Mammary microvascular endothelial cell (primary cell): ENCODE measurements at places on chromosomes 2 and 18. TPM values are rescaled to one million over a fixed set of nuclear protein-coding genes. Genes with fewer than 3 reads are reported as not detected.

Gene CHCHD5
- 14.1 and 17.4 TPM in 2 replicates for total RNA-seq

Gene CTLA4
- total RNA-seq: 0.30 TPM in 1 of 2 replicates, not detected in the other

Gene MTX2
- 47.6 and 58.7 TPM in 2 replicates for total RNA-seq

Gene TEKT4
- total RNA-seq: not detected in 2 replicates

Gene ACVR1C
- total RNA-seq: not detected in 2 replicates

Gene CFAP210
- not detected in 2 replicates for total RNA-seq

Gene RELCH
- total RNA-seq: 17.4 and 19.1 TPM in 2 replicates

Gene KLHL14
- 0.25 TPM in 1 of 2 replicates, not detected in the other for total RNA-seq

Gene RAB27B
- total RNA-seq: under 0.01 and 0.25 TPM in 2 replicates

Gene LCT
- not detected in 2 replicates for total RNA-seq

Gene SLC9A2
- 0.05 and 0.07 TPM in 2 replicates for total RNA-seq
